ENCODE measurements at places on chromosomes 12 and 14.
A peak's percentile ranks its signal among the peaks of the same experiment; 100 is the strongest.

GRCh38 chr14:28102001-28102400 is 664.6 kb upstream of the FOXG1 start:
- no peak for DNase-seq

DNA sequence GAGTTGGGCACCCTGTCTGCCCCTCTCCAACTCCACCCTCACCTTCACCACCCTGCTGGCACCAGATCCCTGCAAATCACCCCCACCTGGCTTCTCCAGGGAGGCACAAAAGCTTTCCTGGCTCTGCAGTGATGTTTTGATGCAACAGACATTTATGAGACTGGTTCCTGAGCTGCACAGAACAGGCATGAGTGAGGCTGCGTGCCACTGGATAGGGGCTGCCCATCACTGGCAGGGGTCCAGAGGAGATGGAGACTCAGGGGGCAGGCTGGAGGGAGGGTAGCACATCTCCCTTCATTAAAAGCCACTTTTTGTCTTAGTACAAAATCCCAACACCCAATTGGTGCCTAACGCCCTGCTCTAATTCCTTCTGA is 17.3 kb upstream of the ZDHHC22 start:
- no peak for DNase-seq

DNA sequence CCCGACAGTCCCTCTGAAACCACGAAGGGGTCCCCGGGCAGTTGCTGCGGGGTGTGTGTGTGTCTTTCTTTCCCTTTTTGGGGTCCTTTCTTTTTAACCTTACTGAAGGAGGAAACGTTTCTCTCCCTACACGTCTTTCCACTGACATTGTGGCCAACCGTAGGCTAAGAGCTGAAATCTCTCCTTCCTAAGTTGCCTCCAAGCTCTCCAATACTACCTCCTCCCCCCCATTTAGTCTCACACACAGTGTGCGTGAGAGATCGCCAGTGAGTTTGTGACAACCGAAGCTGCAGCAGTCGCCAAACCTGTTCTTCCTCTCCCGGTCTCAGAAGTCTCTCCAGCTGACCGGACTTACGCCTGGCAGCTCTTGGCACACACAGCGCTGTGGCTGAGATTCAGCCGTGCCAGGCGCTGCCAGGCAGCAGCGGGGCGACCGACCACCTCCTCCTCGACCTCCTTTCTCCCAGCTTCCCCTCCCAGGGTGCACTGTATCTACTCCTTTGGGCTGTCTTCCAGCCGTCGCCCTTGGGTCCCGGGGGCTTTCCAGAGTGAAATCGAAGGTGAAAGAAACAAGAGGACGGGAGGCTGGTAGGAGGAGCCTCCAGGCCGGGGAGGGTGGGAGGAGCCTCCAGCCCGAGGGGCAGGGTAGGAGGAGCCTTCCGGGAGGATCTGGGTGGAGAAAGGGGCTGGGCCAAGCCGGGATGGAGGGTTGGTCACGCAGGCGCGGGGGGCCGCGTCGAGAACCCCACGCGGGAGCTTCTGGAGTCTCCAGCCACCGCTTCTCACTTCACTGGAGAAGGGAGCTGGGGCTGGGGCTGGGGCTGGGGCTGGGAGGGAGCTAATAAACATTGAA is at the start of gene TMTC2:
TMTC2 (plus strand) TSS at position 739 of the 853 bp plus-strand sequence.
- DNase-seq: peak; percentile 84

DNA sequence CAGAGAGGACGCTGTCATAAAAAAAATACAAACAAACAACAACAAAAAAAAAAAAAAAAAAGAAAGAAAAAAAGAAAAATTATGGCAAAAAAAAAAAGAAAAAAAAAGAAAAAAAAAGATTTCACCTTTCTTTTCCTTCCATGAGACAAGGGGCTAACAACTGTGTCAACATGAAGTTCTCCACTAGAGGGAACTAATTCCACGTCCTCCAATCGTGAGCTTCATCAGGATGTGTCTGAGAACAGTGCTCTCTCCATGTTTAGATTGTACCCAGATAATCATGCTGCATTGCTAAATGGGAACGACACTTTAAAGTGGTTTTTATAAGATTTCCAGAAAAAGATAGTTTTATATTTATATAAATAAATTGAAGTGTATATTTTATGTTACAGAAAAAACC is 96.2 kb upstream of the PTPRB start:
- DNase-seq: no peak

- DNase-seq: no peak
Measured at GRCh38 chr14:92121207-92121669, 268 bp downstream of the NDUFB1 start.

Measured in T follicular helper cell (primary cell).